LoVo (cell line): ENCODE measurements at places on chromosomes 1 and 21.

DNA sequence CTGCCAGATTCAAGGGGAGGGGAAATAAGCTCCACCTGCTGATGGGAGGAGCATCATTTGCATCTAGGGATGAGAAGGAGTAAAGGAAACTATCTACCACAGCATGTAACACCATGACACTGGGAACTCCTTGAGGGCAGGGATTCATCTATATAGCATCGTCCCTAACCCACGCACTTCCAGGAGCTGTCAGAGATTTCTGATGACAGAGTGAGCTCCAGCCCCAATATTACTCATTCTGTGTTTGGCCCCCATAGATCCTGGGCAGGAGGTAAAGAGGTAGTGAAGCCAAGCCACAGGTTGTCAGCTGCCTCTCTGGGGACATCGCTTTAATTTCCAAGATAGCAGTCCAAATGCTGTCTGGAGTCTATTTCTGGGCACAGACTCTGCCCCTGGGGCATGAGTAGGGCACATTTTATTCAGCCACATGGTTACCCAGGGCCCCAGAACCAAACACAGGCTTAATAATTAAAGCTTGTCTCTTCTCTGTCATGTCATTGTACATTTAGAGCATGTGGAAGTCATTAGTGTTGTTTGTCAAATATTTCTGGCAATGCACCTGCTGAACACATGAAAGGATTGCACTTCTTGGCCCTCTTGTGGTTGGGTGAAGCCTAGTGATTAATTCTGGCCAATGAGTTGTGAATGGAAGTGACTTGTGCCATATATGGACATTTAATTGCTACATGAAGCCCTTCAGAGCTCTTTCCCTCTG is 105.9 kb upstream of the POU3F1 start:
- no peak for DNase-seq

- no peak for DNase-seq
These were observed 363 bp downstream of the PLA2G5 start for GRCh38 chr1:20070357-20070756.

DNA sequence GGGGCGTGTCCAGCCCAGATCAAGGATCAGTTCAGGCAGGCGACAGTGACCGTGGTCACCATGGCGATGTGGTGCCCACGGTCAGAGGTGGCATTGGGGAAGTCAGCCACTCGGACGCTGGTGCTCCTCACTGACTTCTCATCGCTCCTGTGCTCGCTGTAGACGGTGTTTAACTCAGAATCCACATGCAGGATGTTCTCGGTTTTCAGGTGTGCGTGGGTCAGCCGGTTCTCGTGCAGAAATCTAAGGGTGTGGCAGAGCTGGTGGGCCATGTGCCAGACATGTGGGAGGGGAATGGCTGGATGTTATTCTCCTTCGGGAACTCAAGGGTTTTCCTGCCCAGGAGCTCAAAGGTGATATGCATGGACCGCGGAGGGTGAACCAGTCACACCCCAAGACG is 11.7 kb downstream of the OR2AJ1 start:
- no peak for DNase-seq

DNA sequence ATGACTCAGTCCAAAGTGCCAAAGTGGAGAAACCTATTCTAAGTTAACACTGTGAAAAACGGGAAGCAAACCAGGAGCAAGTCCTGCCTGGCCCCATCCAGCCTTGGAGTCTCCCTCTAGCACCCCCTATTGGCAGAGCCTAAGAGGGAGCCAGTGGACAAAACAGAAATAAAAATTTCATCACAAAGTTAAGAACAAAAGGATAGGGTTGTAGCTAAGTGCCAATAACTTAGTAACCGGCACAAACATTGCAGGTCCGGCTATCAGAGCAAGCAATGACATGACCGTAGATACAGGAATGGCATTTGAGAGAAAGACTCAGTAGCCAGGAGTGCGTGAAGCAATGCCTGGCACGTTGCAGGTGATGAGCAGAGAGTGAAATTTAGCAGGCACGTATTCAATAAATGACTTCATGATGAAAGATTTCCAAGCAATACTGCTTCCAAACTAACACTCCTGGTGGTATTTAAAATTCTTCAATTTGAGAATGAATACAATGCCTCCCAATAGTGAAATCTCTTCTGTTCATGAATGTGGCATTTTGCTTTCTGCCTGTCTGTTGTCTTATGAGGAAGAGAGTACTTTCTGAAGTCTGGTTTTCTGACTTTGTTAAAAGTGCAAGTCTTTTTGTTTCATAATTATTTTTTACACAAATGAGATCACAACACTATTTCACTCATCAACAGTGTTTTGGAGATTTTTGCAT is 391.0 kb downstream of the OMA1 start:
- DNase-seq: no peak

GRCh38 chr1:30437059-30437576 is 286.3 kb downstream of the MATN1 start:
- DNase-seq: no peak

DNA sequence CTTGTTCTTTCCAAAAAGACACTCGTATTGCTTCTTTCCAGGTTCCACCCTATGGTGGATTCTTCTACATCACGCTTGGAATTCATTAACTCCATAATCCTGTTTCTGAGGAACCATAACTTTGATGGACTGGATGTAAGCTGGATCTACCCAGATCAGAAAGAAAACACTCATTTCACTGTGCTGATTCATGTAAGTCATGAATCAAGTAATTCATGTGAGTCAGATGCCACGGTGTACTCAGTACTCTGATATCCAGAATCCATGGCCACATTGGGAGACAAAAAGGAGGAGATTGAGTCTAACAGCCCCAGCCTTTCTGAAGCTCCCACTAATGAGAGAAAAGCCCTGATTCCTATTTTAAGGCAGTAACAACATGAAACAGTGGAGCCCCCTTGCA is 7.4 kb downstream of the CHI3L2 start:
- DNase-seq: no peak

DNA sequence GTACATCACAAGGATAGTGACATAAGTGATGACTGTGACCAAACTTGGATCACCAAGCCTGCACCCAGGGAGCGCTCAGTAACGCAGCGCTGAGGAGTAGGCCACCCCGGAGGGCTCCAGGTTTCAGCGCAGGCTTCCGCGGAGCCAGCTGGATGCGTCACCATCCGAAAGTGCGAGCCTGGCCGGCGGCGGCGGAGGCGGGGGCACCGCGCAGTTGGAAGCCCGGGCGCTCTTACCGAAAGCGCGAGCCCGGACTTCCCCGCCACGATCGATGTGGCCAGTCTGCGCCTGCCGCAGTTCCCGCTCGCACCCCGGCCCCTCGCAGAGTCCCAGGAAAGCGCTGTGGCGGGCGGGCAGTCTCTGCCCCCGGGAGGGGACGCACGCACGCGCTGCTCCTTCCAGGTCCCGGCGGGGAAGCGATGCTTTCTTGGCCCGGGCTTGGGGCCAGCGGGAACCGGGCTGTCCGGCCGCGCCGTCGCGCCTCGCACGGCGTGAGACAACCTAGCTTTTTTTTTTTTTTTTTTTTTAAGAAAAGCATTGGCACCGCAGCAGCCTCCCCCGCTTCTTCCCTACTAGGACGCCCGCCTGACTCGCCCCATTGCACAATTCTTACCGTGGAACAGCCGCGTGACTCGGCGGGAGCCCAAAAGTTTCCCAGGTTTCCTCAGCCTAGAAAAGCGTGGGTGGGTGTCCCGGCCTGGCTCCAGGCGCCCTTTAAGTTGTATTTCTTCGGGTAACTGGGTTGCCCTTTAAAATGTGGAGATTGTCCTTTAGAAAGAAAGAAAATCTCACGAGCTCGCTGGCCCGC is 36.4 kb upstream of the JAK1 start:
- DNase-seq: peak; percentile 47

DNA sequence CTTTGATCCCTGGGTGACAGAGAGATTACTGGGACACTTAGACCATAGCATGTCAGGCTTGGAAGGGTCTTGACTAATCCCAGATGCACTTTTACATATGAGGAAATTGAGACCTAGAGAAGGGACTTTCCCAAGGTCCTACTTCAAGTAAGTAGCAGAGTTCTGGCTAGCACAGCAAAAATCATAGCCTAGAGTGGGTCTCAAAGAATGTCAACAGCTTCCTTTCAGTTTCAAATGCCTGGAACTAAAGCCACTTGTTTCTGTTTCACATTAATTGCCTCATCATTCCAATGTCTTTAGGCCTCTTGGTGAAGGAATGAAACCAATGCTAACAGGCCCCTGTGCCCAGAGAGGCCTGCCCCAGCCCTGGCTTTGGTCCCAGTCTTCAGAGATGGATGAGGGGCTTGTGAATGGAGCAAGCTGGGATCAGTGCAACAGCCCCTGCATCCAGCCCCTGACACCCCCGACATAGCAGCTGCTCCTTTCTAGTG is 26.6 kb downstream of the ATF3 start:
- DNase-seq: no peak

DNA sequence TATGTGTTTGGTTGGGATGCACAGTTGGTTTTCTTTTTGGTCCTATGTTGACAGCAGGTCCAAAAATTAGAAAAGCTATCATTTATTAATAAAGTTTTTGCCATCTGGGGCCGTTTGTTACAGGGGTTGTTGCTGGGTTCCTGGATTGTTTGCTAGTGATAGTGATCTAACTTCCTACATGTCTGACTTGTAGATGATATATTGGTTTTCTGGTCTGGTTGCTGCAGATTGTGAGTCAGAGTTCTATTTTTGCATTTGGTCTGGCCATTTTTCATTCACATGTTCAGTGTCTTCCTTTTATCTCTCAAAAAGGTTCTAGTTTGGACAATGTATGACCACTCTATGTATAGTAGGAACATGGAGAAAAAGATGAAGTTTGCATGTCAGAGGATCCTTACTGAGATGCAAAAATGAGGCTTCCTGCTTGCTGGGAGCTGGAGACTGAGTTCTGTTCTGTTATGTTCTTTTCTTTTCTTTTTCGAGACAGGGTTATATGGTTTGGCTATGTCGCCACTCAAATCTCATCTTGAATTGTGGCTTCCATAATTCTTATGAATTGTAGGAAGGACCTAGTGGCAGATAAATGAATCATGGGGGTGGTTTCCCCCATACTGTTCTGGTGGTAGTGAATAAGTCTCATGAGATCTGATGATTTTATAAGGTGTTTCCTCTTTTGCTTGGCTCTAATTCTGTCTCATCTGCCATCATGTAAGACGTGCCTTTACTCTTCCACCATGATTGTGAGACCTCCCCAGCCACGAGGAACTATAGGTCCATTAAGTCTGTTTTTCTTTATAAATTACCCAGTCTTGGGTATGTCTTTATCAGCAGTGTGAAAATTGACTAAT is 4.2 kb upstream of the NVL start:
- DNase-seq: no peak

GRCh38 chr1:14784790-14785773 is 186.6 kb downstream of the KAZN start:
- no peak for DNase-seq

GRCh38 chr1:197675583-197676208 is 99.6 kb downstream of the DENND1B start:
- no peak for DNase-seq

- DNase-seq: no peak
These were observed 22.7 kb downstream of the UTP25 start for GRCh38 chr1:209850342-209850979.

GRCh38 chr21:35511696-35512162 is 462.6 kb upstream of the RUNX1 start:
- peak; percentile 36 for DNase-seq

DNA sequence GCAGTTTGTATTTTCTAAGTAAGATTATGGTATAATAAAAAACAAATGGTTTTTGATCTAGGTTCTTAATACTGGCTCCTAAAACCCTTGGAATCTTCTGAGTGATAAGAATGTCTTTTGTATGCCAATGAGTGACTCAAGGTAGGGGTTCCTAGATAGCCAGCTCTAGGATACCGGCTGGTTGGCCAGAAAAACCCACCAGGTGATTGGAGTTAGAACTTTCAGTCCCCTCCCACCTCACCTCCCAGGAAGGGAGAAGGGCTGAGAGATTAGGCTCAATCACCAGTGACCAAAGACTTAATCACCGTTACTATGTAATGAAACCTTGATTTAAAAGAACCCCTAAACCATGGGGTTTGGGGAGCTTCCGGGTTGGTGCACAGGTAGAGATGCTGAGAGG is 8.7 kb upstream of the BRDT start:
- DNase-seq: no peak

GRCh38 chr1:41093826-41094225 is 72.3 kb upstream of the SLFNL1 start:
- DNase-seq: no peak

DNA sequence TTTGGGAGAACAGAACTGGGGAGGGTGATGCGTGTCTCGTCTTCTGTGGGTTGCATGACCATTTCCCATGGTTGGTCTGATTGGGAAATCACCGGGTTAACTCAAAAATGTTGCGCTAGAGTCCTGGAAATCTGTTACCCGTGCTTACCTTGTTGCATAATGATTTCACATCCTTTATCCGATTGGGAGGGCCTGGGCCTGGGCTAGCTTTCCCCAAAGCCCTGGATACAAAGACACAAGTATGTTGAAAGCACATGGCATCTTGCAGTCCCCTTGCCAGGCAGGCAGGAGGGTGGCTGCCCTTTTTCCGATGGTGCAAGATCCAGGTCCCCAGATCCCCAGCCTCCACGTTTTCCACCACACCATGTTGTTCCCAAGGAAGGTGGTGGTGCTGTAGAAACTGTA is 582 bp downstream of the TRPM2 start:
- no peak for DNase-seq

GRCh38 chr1:50426108-50426700 is 3.0 kb upstream of the DMRTA2 start:
- no peak for DNase-seq

GRCh38 chr1:201536558-201536957 is 2.4 kb upstream of the NAV1 start:
- DNase-seq: peak; percentile 14

- DNase-seq: no peak
These were observed 4.0 kb upstream of the ASPM start for GRCh38 chr1:197150336-197151005.

DNA sequence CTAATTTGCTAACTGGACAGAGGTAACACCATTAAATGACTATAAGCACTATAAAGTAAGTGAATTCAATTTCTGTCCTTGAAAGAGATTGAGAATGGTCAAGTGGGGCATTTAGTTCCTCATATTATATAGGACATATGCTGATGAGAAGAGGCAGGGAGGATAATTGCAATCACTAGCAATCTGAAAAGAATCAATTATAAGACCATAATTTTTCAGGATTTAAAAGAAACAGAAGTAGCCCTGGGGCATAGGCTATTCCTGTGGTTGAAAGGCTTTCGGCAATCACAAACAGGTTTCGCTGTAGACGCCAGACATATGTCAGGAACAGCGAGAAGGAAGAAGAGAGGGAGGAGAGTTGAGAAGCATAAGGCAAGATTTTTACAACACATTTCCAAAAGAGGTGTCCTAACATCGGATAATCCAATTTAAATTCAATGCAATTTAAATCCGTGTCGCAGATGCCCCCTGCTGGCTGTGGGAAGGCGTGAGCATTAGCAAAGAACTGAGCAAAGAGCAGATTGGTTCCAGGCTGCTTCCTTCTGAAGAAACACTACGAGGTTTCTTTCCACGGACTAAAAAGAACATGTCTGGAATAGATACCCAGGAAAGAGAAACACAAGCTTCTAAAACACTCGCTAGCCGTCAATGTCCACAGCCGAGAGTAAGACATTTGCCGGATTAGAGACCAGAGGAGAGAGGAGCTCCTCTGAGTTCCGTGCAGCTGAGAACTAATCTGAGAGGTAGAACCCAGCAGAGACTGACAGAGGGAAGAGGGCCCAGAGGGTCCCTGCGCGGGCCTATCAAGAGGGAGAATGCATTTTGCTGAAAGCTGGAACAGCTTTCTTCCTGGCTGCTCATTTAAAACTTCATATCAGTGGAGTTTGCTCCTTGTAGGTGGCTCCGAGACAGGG is 27.9 kb downstream of the RGS5 start:
- peak; percentile 47 for DNase-seq

- DNase-seq: no peak
These were observed 51.1 kb upstream of the NEK2 start for GRCh38 chr1:211726467-211726995.

- DNase-seq: no peak
These were observed 383.6 kb downstream of the PLA2G4A start for GRCh38 chr1:187212377-187212776.
